Smooth muscle cell of the brain vasculature (primary cell): ENCODE measurements at places on chromosomes 7 and 10.

DNA sequence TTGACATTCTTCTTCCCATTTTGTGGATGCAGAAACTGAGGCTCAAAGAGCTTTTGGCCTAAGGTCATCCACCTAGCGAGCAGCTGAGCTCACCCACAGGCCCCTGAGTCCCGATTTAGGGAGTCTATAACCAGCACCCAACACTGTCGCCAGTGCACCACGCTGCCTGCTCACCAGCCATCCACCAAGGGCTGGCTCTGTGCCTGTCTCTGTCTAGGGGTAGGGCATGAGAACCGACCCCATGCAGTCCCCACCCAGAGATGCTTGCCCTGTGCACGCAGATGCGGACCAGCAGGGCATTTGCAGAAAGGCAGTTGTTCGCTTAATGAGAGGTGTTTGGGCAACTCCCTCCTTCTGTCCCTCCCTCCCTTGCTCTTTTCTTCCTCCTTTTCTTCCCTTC is 97.2 kb downstream of the GRK5 start:
- no peak for DNase-seq

GRCh38 chr10:118732245-118733165 is 22.3 kb downstream of the CACUL1 start:
- DNase-seq: no peak

DNA sequence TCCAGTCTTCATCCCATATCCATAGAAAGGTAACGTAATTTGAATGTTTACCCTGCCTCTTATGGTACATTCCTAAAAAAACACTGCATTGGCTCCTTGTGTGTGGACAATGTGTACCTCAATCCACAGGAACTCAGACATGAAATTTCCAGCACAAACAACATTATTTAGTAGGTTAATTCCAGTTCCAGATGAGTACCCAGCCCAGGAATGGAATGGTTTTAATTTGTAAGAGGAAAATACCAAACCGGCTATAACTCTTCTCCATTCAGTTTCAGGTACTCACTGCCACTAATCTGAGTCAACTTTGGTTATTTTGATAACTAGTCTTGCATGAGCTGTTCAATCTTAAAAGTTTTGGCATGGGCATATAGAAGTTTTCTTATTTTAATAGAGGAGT is 39.0 kb downstream of the TFPI2 start:
- no peak for DNase-seq

- no peak for DNase-seq
Observed at GRCh38 chr7:119969054-119969453, 303.9 kb upstream of the KCND2 start.

- no peak for DNase-seq
Observed at GRCh38 chr10:22611425-22612115, 102.8 kb downstream of the PIP4K2A start.

DNA sequence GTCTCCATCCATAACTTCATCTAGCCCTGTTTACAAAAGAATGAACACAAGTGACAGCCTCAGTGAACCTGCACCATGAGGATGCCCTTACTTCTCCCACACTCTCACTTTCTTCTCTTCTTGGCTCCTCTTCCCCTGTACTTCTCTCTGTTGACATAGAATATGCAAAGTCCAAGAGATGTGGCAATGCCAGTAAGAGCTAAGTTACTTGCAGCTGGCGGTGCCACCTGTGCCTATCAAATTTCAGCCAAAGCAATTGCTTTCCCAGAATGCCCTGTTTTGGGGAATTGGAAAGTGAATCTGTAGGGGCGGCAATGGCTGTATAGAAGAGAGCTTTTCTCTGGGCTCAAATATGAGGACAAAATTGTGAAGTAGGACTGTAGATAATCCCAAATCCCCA is 557.8 kb downstream of the AUTS2 start:
- DNase-seq: no peak

- no peak for DNase-seq
Observed at GRCh38 chr7:151469281-151469680, 29.3 kb upstream of the CRYGN start.

- DNase-seq: no peak
Observed at GRCh38 chr10:18268005-18268404, 127.8 kb downstream of the CACNB2 start.

DNA sequence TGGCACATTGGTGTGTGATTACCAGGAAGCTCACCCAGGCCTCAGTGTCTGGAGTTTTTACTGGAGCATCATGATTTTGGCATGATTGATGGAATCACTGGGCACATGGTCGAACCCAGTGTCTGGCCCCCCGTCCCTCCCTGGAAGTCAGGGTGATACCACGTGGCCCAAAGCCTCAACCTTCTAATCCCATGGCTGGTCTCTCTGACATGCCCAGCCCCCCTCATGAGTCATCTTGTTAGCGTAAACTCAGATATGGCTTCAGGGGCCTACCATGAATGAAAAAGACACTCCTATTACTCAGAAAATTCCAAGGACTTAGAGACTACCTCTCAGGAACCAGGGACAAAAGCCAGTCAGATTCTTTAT is 109.3 kb downstream of the GRK5 start:
- no peak for DNase-seq

- no peak for DNase-seq
Observed at GRCh38 chr10:5285186-5285585, 79.6 kb upstream of the UCN3 start.

GRCh38 chr7:98284335-98285036 is 3.0 kb downstream of the BRI3 start:
- no peak for DNase-seq

- no peak for DNase-seq
Observed at GRCh38 chr7:85023916-85024315, 162.9 kb downstream of the SEMA3D start.

DNA sequence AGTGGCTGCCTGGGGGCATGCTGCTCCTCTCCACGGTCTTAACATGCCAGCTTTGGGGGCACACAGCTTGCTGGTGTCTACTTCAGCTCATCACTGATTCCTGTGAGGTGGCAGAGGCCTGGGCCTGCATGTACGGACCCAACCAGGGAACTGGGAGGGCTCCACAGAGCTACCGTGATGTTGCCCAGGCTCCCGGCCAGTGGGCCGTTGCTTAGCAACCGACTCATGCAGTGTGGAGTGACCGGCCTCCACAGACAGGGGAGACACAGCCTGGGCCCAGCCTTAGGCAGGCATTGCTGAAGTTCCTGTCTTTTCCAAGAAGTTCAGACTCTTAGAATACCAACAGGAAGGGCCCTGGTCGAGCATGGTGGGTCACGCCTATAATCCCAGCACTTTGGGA is 25.8 kb upstream of the SH2B2 start:
- DNase-seq: no peak

DNA sequence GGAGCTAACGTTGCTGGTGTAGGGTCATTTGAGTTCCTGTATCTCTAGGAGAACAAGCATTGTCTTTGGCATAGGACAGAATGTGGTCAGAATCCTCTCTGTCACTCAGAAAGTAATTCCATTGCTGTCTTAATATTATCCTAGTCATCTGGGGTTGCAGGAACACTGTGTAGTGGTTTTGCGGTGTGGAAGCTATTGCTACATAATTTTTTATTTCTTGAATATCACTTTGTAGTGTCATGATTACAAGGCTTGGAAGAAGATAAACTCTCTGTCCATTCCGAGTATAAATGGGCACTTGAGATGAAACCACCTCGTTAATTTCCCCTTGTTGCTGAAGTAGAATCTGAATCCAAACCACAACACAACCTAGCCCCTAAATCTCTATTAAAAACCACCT is 919.2 kb downstream of the LRMDA start:
- DNase-seq: no peak

DNA sequence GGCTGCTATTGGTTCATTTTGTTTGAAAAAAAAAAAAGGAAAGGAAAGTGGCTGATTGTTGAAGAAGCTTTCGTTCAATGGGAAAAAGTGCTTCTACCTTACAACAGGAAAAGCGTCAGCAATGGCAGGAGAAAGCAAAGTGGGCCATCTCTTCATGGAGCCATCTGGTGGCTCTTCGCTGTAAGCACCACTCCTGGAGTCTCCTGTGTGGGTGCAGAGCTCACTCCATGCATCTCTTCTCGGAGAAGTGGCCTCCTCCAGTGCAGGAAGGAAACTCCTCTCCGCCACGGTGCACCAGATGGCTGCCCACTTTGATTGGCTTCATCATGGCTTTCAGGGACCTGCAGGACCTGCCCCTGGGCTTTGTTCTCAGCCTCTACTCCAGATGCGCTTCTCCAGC is 250.9 kb downstream of the PTEN start:
- no peak for DNase-seq

DNA sequence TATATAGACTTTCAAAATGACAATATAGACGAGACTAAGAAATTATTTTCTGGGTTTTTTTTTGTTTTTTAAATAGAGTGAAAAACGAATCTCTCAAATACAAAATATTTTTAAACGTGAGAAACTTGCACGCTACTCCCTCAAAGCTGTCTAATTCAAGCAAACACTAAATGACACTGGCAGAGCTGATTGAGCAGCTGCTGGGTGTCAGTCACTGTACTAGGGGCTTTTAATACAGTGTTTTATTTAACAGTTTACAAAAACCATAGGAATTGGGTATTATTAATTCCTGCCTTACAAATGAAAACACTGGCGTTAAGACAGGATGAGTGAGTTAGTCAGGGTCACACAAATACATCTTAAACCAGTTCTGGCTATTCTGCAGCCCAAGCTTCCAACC is 1209.6 kb upstream of the C7orf33 start:
- no peak for DNase-seq

DNA sequence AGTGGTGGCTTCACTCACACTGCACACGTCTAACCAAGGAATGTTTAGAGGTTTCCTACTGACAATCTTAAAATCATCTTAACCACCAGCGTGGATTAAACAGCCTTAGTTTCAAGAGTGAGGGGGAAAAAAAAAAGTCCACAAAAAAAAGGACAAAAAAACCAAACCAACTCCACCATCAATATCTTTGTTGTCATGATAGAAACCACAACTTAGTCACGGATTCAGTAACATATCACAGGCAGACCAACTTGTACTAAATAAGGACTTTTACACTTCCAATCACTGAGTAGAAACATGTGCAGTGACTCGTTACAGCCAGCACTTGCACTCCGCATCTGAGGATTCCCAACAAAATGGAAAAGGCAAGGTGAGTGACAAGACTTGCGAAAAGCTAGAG is 46.5 kb downstream of the FAM171A1 start:
- no peak for DNase-seq

- no peak for DNase-seq
Observed at GRCh38 chr7:155992538-155992937, 180.3 kb upstream of the SHH start.

GRCh38 chr10:126569513-126570244 is 100.8 kb downstream of the C10orf90 start:
- DNase-seq: no peak

- no peak for DNase-seq
Observed at GRCh38 chr7:95927756-95928155, 155.4 kb downstream of the DYNC1I1 start.

DNA sequence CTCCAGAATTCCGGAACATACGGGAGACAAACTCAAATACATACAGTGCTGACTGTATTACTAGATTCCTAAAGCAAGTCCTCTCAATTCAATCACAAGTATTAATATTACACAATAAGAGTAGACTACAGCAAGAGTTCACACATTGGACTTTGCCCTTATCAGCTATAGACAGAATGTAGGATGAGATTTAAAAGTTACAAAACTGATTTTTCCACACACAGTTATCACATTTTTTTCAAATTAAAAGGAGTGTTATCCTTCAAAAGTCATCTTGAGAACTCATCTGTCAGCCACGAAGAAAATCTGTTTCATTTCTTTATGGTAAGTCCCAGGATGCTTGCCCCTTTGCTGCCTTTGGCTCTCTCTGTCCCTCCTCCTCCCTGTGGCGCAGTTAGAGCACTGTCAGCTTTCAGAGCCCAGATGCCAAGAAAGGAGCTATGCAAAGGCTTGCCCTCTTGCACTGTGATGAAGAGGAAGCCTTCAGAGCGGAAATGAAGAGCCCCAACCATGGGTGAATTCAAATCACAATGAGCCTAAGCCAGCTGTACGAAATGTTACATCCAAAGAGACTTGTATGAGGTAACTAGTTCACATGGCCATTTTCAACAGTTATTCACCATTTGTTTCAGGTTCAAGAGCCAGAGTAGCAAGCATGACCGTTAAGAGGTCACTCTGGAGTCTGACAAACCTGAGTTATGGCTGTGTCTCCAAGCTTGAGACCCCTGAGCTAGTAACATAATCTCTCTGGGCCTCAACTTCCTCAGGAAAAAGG is 10.7 kb downstream of the NCOA4 start:
- DNase-seq: no peak

DNA sequence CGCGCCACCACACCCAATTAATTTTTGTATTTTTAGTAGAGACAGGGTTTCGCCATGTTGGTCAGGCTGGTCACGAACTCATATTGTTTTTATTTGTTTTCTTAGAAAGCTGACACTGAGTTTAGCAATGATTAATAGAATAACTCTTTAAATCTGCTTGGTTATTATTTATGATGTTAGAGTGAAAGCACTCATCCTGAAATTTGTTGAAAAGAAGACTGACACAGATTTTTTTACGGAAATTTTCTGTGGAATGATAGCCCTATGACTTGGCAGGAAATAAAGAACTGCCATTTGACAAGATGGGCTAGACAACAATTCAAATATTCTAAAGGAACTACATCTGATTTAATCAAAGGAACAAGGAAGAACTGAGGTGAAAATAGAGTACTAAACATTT is 4.3 kb upstream of the GSAP start:
- no peak for DNase-seq

GRCh38 chr10:86024281-86025041 is 342.1 kb downstream of the GRID1 start:
- no peak for DNase-seq

- DNase-seq: no peak
Observed at GRCh38 chr10:115065801-115066200, 27.4 kb upstream of the ATRNL1 start.

DNA sequence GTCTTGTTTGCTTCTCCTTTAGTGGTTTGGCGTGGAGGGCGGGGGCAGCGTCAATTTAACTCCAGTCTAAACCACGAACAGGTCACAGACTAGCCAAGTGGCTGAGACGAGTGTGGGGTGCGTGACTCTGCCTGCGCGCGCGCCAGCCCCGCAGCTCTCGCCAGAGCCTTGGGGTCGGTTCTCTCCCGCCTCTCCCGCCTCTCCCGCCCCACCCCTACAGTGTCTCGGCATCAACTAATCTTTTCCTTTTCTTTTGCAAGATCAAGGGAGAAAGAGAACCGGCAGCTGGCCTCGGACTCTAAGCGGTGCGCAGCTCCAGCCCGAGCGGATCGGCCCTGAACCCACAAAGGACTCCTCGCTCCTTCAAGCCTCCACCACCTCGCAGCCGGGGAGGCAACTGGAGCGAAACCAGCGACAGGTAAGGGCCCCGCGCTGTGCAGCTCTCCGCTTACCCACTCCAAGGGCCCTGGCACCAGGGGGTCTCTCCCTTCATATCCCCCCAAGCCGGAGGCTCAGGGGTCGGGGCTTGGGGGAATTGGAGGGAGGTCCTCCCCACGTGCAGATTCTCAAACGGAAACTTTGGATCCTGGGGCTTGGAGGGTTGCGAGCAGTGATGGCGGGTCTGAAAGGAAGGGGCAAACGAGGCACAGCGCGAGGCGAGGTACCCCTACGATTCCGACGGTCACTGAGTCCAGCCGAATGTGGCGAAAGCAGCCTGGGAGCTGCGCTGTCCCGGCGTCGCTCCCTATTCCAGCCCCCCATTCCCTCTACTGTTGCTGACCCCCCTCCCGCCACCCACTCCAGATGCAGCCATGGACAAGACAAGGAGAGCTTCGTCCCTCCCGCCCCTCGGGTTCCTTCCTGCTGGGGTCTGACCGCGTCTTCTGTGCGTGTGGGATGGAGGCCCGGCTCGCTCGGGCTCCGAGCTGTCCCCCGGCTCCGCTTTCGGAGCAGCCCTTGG is 829 bp downstream of the CHRM2 start:
- no peak for DNase-seq
